ENCODE measurements at places on chromosomes 6 and 20.

GRCh38 chr6:57087916-57088315 lies 2.1 kb upstream of the ZNF451 start:
- DNase-seq, result no peak

DNA sequence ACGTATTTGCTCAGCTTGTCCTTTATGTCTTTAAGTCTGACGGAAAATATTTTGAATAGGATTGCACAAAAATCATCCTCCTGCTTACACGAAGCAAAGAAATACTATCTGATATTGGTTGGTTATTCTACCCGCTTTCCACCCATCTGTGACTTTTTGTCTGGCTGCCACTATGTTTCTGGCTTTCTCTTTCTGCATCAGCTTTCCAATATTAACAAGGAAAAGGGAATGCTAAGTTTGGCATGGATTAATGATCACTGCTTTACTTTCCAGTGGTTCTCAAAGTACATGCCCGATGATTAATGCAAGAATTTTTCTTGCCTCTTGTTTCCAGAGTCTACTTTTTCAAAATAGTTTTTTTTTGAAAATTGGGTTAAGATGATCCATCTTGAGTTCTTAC lies 57.0 kb downstream of the RNF144B start:
- DNase-seq, result no peak

GRCh38 chr6:91539456-91539855 lies 952.6 kb upstream of the MAP3K7 start:
- no peak for DNase-seq

DNA sequence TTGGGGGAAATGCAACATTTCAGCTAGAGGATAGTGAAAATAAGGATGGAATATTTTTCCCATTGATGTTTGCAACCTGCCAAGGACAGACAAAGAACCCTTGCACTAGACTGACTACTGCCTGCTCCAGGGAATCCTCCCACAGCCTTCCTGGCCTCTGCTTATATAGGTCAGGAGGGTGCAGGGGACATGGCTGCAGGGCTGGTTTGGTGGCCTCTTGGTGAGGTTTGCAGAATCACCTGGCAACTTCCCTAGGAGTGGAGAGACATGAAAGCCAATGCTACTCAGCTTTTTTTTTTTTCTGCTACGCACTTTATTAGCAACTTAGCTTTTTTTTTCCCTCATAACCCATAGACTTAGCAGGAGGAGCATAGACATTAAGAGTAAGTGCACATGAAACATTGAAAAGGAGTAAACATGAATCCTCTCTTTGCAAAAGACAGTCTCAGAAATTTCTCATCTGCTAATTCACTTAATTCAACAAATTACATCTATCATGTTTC lies 39.8 kb upstream of the CDYL start:
- DNase-seq, result no peak

- no peak for DNase-seq
These were observed 365.7 kb downstream of the ZFAND3 start for GRCh38 chr6:38185244-38185643.

Measured in bone marrow (tissue), 2 donors.